ENCODE measurements at places on chromosomes 1 and 21.

- no peak for DNase-seq
Measured at GRCh38 chr1:16173447-16174260, 17.8 kb upstream of the EPHA2 start.

- no peak for DNase-seq
Measured at GRCh38 chr1:78240191-78240590, 194.4 kb downstream of the GIPC2 start.

DNA sequence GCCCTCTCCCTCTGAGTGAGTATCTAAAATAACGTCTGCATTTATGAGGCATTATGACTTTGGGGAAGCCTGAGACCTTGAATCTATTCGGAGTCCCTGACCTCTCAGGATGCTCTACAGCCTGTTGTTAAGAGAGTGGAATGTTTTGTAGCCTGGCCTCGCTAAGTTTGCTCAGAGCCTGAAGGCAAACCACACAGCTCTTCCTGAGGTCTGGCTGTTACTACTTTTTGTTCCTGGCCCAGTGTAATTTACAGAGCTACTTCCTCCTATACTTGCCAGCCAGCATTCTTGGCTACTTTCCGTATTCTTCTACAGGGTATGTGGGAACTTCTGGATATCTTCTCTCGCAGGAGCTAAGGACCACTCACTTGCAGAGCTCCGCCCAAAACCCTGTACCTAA, 3.6 kb upstream of the ZMYM4 start:
- DNase-seq = no peak

- DNase-seq = no peak
Measured at GRCh38 chr1:54743416-54744226, 20.7 kb downstream of the PARS2 start.

- no peak for DNase-seq
Measured at GRCh38 chr1:30957560-30958222, 49.1 kb upstream of the SDC3 start.

DNA sequence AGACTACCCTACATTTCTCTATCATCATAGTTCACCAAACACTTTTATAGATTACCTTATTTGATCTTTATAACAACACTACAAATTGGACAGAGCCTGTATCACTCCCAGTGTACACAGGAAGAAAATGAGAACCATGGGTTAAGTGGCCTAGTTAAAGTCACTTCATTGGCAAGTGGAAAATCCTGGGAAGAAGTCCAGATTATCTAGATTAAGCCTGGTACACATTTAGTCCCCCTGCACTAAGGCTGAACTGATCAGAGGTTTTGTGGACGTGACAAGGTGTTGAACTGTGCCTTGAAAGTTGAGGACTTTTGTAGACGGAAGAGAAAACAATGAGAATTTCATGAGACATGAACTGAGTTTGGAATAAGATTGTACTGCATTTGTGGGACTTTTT, 7.5 kb upstream of the USH2A start:
- no peak for DNase-seq

Data from central memory CD4-positive, alpha-beta T cell (primary cell).